ENCODE measurements at places on chromosomes 5 and 9. TPM values are rescaled to one million over a fixed set of nuclear protein-coding genes. Genes with fewer than 3 reads are reported as not detected.

- no peak for DNase-seq
Measured at GRCh38 chr5:137583129-137583528, 84.0 kb upstream of the SPOCK1 start.

DNA sequence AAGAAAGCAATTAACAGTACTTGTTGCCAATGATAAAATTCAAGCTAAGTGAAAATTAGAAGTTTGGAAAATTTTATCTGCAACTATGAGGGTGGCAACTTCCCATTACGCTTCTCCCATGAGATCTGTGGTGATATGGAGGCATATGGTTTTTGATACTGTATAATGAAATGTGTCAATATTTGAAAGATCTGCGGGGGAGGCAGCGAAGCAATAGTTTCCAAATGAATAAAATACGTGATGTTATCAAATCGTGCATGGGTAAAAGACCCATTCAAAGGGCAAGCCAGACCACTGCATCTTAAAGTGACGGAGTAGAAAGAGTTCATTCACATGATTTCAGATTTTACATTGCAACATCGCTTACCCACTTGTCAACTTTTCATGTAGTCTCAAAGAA lies 20.9 kb upstream of the BOD1 start:
- no peak for DNase-seq

ADAMTS12 gene
- total RNA-seq, result not detected

DNA sequence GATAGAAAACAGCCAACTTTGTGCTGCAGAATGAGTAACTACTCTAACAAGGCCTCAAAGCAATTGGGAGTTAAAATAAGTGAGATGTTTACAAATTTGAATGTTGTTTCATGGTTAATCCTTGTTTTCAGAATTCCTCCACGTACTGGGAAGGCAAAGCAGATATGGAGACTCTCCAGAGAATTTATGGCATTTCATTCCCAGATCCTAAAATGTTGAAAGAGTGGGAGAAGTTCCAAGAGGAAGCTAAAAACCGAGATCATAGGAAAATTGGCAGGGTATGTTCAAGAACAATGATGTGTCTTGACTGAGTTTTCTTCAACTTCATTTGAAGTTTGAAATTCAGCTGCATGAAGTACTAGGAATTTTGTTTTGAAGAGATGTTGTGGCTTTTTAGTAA lies 16.4 kb downstream of the TARS1 start:
- no peak for DNase-seq

ESM1 gene
- not detected for total RNA-seq

DNA sequence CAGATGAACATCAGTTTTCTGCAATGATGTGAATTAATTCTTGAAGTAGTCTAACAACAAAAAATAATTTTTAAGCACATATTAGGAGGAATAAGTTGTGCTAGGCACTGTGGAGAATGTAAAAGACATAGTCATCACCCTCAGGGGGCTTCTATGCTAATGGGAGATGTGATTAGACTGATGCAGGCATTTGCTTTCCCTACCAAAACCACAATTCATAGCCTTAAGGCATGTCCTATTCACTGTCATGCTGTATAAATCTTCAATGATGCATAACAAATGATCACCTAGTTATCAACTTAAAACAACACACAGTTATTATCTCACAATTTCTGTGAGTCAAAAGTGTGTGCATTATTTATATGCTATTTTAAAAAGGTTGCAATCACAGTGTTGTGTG lies 422.6 kb downstream of the MAN2A1 start:
- DNase-seq, result no peak

DNA sequence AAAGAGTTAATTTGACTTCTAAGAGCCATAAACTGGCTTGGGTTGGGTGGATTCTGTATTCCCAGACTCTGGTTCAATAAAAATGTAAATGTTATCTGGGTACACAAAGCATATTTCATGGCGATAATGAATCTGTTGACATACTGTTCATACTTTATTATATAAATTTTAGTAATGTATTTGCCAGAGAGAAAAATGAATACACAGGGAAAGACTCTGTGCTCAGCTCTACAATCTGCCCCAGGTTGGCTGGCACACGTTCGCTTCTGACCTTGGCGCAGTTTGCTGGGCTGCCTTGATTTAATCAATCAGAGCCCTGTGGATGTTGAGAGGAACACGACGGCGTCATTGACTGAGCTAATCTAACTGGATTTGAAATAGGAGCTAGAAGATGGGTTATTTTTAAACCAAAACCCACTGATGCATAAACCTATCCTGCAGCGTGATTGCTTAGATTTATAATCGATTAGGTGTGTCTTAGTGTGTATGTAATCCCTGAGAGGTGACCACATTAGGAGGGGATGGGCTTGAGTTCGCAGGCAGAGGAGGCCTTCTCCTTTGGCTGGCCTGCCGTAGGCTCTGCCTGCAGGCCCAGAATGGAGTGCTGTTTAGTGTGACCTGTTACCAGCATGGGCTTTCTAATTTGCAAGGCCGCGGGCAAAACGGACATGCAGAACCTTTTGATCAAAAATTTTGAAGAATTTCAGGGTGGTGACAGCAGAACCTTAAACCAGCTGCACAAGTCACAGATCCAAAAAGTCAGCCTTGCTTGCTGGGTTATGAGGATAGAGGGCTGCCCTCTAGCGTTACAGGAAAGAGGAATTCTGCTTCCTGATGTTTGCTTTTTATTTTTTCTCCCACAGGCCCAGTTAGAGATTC lies 3.9 kb upstream of the ADCY2 start:
- DNase-seq, result peak; percentile 89

DNA sequence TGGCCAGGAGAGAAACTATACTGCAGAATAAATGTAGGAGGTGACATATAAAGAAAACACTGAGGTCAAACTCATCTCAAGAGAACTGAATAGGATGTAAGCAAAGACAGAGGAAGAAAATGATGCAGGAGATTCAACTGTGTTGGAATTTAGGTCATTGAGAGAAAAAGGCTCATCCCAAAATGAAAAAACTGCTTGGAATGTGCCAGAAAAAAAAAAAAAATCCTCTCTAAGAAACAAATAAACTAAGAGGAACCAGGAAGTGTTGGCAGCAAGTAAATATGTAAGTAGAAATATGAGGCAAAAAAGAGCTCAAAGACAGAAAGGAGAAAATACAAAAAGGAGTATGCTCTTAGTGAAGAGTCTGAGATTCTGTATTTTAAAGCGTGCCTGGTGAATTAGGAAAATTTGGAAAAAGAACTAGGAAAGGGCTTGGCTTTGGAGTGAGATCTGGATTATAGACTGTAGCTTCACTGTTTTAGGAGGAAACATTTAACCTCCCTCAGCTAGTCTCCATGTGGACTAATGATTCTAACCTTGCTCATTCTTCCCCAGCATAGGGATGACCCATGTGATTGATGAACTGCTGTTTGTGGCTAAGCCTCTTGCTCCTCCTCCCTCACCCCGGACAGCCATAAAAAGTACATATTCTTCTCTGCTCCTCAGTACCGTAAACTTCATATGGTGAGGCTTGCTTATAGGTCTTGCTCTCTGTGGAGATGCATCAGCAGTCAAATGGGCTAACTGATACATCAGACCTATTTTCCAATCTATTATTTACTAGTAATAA lies 185.6 kb upstream of the POU5F2 start:
- no peak for DNase-seq

C9 gene
- 0.05 TPM for total RNA-seq

MCIDAS gene
- 4.2 TPM for total RNA-seq

DNA sequence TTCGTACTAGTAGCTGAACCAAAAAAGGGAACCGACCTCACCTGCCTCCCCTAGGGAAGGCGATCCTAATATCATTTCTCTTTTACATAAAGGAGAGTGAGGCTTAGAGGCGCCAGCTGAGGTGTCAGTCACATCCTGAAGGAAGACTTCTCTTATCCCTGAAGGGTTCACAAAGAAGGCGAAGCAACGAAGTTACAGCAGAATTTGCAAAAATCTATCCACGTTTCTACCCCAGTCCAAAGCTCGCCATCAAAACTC lies 598 bp upstream of the KIAA1191 start:
- no peak for DNase-seq

- DNase-seq, result no peak
Measured at GRCh38 chr9:16039988-16040761, 487.3 kb downstream of the CCDC171 start.

PGM5 gene
- total RNA-seq, result 5.7 TPM

OTULINL gene
- 0.32 TPM for total RNA-seq

TRIM36 gene
- total RNA-seq, result 2.4 TPM

- DNase-seq, result peak; percentile 68
Measured at GRCh38 chr9:133731876-133732638, 6.1 kb downstream of the SARDH start.

DNA sequence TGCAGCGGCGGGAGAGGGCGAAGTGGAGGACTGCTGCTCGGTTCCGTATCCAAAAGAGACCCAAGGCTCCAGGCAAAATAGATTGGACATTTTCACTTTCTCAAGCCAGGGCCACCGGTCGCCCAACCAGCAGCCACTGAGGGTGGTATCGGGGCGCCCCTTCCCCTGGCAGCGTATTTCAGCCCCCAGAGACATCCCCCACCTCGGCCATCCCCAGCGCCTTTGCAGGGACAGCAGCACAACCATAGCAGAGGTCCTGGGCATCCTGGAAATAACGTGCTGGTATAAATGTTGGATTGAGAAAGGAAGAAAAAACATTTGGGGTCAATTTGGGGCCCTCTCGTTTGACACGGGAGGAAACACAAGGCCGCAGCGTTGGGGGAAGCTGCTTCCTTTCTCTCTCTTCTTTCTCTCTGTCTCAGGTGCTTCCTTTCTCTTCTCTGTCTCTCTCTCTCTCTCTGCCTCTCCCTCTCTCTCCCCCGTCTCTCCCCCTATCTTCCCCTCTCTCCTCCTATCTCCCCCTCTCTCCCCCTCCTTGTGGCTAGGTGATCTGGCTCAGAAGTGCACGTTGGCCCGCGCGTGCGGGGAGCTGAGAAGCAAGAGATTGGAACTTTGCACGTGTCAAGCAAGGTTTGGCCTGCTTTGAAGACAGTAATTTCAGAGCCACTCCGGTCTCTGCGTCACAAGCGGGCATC lies 624 bp upstream of the RETREG1 start:
- DNase-seq, result no peak

IRX1 gene
- 0.75 TPM for total RNA-seq

GRCh38 chr5:64690104-64690416 lies 243 bp upstream of the SHISAL2B start:
- DNase-seq, result no peak

MLANA gene
- 3,120 TPM for total RNA-seq

DNA sequence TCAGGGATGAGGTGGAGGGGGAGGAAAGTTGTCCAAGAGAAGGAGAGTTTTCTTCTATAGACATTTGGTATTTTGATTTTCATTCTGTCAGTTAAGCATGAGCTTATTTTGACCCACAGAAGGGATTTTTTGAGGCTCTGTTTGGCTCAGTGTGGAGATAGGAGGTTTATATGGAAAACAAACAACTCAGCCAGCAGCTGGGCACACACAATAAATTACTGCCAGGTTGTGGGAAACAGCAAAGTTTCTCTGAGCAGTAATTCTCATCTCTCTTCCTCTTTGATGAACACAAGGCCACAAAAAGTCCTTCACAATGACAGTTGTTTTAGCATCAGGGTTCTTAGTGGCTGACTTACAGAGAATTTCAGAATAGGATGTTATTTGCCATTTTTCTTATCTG lies 486.1 kb downstream of the KDM4C start:
- DNase-seq, result no peak

- no peak for DNase-seq
Measured at GRCh38 chr5:79544131-79544530, 30.2 kb upstream of the HOMER1 start.

GRCh38 chr9:5893591-5894236 lies 3.0 kb downstream of the MLANA start:
- peak; percentile 52 for DNase-seq

SEMA6A gene
- total RNA-seq, result 39.0 TPM

TLE1 gene
- 28.5 TPM for total RNA-seq

UNC5A gene
- total RNA-seq, result 0.08 TPM

GRCh38 chr9:36739373-36740116 lies 166.8 kb downstream of the MELK start:
- no peak for DNase-seq

ARL10 gene
- 0.05 TPM for total RNA-seq

DNA sequence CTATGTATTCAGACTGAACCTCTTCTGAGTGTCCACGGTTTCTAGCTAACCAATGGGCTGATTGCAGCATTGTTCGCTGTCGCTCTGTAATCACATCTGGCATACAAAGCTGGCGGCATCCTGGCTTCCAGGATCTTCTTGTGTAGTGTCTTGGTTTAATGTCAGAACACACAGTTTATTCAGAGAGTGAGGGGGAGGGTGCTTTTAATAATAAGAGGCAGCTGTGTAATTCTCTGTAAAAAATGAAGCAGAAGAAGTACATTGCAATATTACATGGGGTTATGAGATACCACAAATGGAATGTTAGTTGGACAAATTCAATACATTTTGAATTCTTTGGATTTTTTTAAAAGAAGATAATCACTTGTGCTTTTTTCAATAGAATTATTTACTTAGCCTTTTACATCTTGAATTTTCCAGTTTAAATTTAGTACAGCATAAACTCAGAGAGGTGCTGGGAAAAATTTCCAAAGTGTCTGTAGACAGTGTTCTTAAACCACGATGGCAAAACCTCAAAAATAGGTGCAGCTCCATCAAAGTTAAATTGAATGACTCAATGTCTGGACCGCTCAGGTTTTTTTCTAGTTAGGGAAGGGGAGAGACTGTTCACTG lies 206.0 kb downstream of the PCSK1 start:
- DNase-seq, result no peak

CCDC69 gene
- 1.1 TPM for total RNA-seq

DNA sequence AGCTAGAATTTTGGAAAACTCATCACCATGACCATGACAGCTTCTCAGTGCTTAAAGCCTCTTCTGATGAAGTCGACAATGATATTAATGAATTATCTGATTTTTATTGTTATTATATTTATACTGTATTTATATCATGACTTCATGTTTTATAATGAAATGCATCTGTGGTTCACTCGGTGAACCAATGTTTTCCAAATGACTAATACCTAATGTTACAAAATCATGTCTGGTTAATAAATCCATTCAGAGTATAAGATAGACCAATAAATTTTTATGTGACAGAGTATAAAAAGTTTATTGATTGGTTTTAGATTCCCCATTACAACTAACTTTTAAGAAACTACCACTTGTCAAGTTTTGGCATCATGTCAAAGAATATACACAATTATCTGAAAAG lies 416.5 kb downstream of the MLLT3 start:
- DNase-seq, result no peak

ORM2 gene
- not detected for total RNA-seq

DNA sequence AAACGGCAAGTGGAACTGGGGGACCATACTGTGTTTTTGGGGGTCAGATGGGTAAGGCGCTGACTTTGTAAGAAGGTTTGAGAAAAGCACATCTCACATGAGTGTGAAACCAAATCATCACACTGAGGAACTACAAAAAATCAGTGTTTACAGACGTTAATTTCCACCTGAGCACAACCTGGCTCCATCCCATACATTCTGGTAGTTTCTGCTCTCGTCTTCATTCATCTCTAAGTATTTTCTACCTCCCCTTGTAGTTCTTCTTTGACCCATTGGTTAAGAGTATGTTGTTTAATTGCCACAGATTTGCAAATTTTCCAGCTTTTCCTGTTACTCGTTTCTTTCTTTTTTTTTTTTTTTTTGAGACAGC lies 8.9 kb upstream of the DPP7 start:
- DNase-seq, result no peak

Data from SK-MEL-5 (cell line).